ENCODE measurements at places on chromosomes 3 and 15.

GRCh38 chr3:248864-249520, 52.4 kb downstream of the CHL1 start:
- DNase-seq: no peak

DNA sequence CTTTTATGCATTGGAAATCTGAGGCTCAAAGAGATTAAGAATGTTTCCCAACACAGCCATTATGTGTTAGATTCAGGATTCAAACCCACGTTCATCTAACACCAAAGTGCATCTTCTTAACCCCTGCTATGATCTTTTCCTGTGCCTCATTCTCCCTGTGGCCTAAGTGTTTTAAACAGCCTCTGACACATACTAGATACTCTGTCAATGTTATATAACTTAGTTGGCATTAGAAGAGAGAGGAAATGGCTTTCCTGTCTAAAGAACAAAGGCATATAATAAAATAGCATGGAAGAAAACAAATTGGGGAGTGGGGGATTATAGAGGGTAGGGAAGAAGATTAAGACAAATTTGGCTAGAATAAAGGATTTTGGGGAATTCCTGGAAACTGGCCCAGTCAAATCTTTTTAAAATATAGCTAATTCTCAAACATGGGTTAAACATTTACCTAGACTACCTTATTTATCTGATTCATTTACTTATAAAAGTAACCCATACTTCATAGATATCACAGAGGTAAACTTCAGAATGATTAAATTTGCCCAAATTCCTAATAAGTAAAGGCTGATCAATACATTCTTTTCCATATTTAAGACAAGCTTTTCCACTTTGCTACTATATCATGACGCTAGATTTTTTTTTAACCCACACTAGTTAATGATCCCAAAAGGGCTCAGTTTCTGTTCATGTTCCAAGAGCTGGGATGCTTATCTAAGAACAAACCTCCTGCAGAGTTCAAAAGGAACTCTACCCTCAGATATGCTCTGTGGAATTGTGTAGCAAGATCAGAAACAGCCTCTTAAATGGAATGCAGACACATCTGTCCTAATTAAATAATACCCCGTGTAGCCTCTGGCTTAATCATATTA, 122.9 kb upstream of the PTPRG start:
- no peak for DNase-seq

DNA sequence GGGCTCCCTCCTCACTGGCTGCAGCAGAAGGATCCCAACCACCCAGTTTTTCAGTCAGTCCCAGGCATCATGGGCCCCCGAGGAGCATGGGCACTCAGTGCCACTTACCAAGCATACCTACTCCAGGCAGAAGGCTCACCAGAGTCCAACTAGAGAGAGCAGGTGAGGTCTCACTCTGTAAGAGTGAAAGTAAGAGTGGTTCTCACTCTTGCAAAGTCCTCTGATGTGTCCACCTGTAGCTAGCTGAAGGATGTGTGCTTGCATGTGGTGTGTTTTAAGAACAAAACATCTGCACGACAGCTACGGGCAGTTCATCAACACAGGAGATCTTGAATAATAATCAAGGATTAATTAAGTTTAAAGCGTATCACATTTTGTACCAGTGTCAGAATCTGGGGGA, 49.7 kb downstream of the CCK start:
- DNase-seq: no peak

DNA sequence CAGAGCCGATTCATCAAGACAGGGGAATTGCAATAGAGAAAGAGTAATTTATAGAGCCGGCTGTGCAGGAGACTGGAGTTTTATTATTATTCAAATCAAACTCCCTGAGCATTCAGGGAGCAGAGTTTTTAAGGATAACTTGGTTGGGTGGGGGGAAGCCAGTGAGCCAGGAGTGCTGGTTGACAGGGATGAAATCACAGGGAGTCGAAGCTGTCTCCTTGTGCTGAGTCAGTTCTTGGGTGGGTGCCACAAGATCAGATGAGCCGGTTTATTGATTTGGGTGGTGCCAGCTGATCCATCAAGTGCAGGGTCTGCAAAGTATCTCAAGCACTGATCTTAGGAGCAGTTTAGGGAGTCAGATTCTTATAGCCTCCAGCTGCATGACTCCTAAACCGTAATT, 95.4 kb upstream of the CCDC80 start:
- no peak for DNase-seq

GRCh38 chr3:153343988-153344782, 182.2 kb downstream of the RAP2B start:
- DNase-seq: no peak

DNA sequence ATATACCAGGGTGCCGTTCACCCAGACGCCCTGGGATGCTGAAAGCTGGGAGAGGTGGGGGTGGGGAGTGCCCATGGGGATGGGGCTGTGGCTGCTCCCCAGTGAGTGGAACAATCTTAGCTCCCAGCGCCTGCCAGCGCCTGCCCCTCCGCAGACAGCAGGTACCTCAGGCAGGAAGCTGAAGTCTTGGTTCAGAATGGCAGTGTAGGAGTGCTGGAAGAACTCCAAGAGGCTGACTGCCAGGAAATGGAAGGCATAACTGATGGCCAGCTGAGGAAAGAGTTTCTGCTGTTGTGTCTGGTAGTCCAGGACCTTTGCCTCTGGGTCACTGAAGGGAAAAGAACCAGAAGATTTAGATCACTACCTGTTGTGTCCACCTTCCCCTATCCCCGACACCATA, 8.4 kb downstream of the ACOX2 start:
- DNase-seq: no peak

DNA sequence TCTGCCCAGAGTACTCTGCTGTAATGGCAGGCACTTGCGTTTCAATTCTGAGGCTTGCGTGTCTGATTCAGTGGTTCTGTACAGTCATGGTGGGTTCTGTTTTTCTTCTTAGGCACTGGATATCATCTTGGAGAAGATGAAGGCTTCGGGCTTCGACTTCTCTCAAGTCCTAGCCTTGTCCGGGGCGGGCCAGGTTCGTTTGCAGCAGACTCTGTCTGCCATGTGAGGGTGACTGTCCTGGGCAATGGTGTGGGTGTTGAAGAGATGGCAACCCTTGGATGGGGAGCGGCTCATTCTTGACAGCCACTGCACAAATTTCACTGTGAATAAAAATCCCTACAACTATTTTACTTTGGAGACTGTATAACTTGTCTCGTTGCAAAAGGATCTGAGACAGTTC, 16.2 kb downstream of the XYLB start:
- DNase-seq: no peak

- DNase-seq: no peak
Observed at GRCh38 chr3:116087426-116087825, 357.9 kb downstream of the LSAMP start.

DNA sequence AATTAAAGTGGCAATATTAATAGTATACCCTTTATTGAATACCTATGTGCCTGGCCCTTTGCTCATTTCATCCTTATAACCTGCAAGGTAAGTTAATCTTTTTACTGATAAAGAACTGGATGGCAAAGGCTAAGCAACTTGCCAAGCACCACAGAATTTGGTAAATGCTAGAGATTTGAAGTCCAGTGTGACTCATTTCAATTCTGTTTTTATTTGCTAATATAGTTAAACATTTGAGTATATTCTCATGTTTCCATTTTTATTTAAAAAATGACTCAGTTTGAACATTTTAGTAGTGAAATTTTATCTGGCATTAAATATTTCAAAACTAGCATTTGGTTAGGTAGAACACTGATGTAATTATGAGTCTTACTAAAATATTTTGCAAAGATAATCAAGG, 11.3 kb downstream of the PFN2 start:
- DNase-seq: no peak

- no peak for DNase-seq
Observed at GRCh38 chr3:184257083-184257915, 4.1 kb downstream of the CAMK2N2 start.

- DNase-seq: no peak
Observed at GRCh38 chr3:60445446-60445845, 805.8 kb downstream of the FHIT start.

DNA sequence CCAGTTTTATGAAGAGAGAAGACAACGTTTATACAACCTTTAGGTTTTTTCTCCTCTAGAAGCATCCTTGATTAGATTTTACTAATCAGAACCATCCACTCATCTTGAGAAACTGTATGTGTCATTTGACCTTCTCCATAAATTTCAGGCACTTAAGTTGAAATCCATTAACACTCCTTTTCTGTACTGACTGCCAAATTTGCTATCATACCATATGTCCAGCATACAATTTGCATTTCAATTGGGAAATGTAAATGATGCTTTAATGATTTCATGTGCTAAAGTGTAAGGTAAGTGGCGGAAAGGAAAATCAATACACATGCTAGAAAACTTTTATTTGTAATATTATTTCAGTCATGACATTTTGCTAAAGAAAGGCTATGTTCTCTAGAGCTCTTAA, 731.6 kb downstream of the GBE1 start:
- no peak for DNase-seq

- no peak for DNase-seq
Observed at GRCh38 chr3:4741404-4742307, 237.6 kb upstream of the BHLHE40 start.

DNA sequence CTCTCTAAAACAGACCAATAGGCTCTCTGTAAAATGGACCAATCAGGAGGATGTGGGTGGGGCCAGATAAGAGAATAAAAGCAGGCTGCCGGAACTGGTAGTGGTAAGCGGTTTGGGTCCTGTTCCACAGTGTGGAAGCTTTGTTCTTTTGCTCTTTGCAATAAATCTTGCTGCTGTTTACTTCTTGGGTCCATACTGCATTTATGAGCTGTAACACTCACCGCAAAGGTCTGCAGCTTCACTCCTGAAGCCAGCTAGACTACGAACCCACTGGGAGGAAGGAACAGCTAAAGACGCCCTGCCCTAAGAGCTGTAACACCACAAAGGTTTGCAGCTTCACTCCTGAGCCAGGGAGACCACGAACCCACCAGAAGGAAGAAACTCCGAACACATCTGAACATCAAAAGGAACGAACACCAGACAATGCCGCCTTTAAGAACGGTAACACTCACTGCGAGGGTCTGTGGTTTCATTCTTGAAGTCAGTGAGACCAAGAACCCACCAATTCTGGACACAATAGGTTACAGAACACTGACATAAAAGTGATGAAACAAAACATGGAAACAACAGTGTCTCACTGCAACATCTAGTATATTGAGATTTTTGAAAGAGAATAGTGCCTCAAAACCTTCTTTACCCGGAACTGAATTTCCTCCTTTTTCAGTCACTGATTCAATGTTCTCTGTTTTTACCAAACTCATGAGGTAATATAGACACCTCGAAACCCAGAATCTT, 28.8 kb upstream of the PLSCR2 start:
- no peak for DNase-seq

GRCh38 chr3:150469031-150469930, 61.2 kb downstream of the TSC22D2 start:
- no peak for DNase-seq

DNA sequence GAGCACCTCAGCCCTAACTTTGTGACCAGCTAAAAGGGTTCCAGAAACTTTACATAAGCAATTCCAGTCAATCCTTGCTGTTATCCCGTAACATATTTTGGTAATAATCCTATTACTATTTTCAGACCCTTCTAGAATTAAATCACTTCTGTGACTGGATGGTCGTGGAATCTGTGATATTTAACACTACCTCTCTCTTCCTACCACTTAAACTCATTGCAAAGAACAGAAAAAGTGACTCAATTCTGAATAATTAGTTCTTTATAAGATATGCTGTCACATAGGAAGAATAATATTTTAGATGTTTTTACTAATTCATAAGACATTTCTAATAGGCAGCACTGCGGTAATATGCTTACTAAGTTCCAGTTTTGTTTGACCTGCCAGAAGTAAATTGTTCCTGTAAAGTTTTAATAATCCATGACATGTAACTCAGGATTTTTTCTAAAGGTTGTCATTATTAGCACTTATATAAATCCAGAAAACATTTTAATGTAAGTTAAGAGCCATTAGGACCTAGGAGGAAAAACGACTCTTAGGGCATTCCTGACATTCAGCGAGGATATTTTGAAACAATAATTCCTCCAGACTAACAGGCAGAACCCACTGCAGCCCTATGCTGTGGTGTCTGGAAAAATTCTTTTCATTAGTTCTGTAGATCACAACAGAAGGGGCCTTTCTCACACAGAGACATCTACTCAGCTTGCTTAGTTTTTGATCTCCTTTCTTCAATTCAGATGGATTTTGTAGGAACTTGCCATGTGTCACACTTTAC, 113.3 kb upstream of the MBNL1 start:
- no peak for DNase-seq

DNA sequence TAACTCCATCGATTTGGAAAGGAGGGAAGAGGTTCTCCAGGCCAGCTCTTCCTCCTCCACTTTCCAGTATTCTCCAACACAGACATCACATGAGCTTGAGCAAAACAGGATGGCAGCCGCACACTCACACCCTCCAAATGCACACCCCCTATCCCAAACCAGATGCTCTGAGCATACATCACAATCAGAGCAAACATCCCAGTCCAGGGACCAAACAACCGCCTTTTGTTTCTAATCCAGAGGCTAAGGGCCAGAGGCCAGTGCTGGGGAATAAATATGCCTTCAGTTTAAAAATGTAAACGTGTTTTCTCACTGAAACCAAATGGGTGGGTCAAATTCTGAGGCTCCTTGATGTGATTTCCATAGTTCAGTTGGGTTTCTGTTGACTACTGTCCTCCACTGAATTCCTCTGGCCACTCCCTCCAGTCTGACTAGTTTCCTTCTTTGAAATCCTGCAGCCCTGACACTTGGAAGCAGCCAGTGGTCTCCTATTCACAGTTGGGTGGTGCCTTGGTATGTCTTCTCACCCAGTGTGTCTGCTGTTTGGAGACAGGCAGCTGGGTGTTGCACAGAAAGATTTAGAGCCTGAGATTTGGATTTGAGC, 19.2 kb upstream of the MFGE8 start:
- no peak for DNase-seq

DNA sequence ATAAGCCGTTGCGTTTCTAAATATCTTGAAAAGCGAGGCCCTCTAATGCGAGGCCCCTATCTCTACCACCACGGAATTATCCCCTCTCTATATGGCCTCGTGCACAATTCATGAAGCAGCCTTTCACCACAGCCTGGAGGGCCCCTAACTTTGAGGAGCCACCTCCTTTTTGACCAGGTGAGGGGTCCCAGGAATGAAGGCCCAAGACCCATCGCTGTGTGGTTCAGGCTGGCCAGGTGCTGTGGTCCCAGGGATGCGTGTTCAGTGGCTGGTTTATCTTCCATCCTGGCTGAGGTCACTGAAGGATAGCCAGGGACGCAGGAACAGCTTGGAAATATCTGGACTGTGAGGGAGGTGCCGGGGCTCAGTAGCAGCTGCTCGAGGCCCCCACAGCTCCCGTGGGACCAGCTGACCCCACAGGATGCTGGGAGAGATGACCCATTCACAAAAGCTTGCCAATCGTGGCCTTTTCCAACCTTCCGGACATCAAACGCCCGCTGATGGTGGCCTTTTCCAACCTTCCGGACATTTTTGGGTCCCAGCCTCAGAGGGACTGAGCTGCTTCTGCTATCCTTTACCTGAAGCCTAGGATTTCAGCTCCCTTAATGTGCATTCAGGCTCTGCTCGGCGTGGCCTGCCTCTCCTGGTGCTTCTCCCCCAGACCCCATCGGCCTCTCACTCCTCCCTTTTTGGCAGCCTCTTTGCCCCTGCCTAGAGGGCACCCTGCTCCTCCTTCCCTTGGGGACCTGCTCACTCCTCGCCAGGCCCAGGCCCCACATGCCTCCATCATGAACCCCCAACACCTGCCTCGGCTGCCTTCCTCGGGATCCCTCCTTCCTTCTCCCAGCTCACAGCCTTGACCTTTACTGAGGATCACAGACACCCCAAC, 140.9 kb downstream of the CHSY1 start:
- no peak for DNase-seq
